ENCODE measurements at places on chromosomes 5 and 9.

DNA sequence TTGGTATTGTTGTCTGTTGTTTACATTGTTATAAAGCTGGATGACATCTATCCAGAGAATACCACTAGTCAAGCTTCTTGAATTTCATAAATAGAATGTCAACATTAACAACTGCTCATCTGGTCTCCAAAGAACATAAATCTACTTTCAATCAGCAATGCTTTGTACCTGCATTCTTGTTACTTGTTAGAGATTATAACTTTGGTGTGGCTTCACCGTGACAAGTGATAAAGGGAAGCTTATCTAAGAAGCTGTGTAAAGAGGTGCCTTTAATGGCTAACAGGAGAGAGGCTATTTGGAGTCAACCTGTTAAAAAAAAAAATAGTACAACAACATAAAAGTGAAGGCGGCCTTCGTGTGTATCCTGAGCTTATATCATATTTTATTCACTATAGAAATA lies 41.8 kb downstream of the MUSK start:
- no peak for DNase-seq

DNA sequence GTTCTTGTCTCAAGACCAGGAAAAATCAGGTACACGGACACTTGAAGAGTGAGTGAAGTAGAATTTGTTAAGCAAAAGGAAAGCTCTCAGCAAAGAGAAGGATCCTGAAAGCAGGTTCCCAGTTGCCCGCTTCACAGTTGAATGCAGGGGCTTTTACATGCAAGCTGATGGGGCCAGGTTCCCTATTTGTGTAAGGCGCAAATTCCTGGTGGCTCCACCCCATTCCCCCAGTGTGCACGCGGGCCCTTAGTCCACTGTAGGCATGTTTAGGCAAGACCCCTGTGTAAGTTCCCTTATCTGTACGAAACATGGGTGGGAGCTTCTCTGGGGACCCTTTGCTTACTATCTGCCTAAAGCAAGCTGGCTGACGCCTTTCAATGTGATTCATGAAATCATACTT lies 2.7 kb upstream of the AGTPBP1 start:
- DNase-seq, result no peak

GRCh38 chr5:165325221-165325620 lies 1819.8 kb downstream of the MAT2B start:
- no peak for DNase-seq

GRCh38 chr9:123679330-123679987 lies 250.5 kb downstream of the DENND1A start:
- DNase-seq, result no peak

- no peak for DNase-seq
Measured at GRCh38 chr9:133251773-133252172, 23.2 kb downstream of the ABO start.

DNA sequence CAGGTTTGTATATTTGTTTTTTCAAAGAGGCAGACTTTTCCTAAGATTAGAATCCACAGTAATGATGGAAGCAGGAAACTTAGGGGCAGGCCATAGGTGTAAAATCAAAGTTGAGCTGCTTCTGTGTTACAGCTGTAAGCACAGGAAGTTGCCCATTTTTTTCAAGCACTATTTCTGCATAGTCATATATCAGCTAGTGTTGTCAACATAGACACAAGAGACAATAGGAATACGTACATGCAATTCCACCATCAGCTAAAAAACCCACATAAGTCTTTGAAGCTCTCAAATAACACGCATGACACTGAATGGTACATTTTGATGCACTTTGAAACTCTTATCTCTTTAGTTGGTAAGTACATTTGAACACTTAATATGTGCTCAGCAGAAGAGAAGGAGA lies 20.2 kb upstream of the SMIM15 start:
- DNase-seq, result no peak

- no peak for DNase-seq
Measured at GRCh38 chr5:152400846-152401245, 4.2 kb downstream of the NMUR2 start.

- DNase-seq, result peak; percentile 67
Measured at GRCh38 chr9:90142580-90142979, 500.0 kb downstream of the DIRAS2 start.

- DNase-seq, result peak; percentile 59
Measured at GRCh38 chr5:59174248-59174844, 591.5 kb downstream of the RAB3C start.

GRCh38 chr9:114049441-114050225 lies 28.5 kb downstream of the AMBP start:
- no peak for DNase-seq

GRCh38 chr5:161549106-161549505 lies 2.6 kb upstream of the GABRB2 start:
- no peak for DNase-seq

GRCh38 chr5:171595801-171596231 lies 176.4 kb downstream of the FGF18 start:
- no peak for DNase-seq

- DNase-seq, result no peak
Measured at GRCh38 chr5:126610616-126611015, 9.9 kb downstream of the PHAX start.

DNA sequence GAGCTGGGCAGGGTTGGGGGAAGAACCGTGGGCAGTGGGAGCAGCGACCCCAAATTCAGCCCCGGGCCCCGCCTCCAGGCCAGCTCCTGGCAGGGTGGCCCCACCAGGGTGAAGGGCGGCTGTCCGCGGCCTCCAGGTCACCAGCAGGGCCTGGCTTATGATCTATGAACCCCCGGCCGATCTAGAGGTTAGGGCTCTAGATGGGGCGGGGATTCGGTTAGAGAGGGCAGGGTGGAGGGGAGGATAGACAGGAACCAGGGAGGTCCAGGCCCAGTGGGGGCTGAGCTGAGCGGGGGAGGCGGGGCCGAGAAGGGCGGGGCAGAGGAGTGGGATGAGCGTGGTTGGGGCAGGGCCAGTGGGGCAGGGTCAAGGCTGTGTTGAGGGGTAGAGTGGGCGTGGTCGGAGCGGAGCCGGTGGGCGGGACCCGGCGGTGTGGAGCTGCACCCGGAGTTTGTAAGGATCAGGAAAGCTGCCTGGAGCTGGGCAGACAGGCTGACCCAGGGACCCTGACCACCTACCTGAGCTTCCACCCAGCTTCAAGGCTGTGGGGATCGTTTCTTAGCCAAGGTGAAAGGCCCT lies 29.3 kb upstream of the OBP2B start:
- DNase-seq, result no peak
